ENCODE measurements at places on chromosomes 16 and 17.
A peak's percentile ranks its signal among the peaks of the same experiment; 100 is the strongest.

DNA sequence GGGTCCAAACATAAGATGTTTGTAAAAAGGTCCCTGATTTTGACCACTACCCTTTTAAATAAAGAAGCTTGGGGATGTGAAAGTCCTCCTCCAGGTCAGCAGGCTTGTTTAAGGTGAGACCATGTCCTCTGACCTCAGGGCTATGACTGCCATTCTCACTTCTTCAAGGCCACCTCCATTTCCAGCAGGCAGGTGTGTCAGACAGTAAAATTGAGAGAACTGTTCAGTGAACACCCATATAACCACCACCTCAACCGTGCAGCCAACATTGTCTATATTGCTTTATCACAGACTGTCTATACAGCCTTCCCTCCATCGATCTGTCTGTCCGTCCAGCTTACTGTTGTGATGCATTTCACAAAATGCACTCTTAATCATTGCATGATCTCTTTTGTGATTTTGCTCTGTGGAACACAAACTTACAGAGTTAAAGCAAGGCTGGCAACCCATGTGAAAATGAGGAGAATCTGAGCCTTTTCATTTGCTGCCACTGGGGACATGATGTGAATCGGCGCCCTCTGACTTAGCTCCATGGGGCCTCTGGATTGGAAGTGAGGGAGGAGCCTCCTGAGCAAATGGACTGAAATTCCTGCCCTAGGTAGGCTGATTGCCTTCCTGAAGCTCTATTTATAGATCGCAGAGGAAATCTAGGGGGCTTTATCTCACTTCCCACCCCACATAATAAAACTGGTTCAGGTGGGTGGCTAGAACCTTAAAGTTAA, 53.8 kb downstream of the ZNRF1 start:
- no peak for DNase-seq

DNA sequence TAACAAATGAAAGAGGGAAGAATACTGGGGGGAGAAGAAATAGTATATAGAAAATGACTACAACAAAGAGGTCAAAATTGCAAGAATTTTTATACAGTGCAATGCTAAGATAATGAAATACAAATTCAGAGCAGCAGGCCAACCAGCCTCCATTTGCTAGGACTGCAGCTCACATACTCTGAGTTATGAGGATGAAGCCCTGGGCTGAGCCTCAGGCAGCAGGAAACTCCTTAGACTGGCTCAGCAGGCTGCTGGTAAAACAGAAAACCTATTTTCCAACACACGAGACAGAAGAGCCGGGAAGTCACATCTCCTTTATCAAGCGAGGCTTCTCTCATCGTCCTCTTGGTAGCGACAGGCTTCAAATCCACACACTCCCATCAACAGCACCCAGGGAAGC, 296.5 kb downstream of the SLC39A11 start:
- no peak for DNase-seq

DNA sequence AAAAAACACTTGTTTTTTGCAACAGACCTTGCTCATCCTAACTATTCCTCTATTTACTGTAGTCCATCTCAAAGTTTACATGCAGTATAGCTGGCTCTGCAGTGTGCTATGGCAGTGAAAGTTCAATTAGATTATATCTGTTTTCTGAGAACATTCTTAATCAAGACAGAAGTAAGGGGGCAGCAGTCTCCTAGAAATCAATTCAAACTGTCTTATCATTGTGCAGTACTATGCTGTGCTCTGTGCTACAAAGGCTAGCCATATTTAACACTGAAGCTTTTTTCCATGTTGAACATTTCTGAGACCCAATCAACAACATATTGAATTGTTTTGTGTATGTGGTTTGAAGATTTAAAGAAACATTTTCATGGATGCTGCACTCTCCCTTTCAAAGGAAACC, 11.4 kb downstream of the NETO2 start:
- no peak for DNase-seq

- no peak for DNase-seq
Observed at GRCh38 chr17:28792877-28793661, 49.3 kb downstream of the TRAF4 start.

- no peak for DNase-seq
Observed at GRCh38 chr17:44919411-44919810, 4.1 kb upstream of the GFAP start.

DNA sequence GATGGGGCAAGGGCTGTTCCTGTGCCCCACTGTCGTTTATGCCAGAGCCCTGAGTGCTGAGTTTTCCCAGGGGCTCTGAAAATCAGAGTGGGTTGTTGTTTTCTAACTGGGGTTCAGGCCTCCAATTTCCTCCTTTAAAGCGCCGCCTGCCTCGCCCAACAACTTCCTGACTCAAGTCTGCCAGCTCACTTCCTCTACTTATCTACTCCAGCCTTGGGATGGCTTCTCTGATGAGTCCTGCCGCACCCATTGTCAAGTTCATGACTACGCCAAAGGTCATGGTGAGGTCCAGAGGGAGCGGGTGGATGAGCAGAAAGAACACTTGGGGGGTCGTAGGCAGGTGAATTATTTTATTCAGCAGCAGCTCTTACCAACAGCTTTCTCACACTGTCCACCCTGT, 104.7 kb downstream of the UTP18 start:
- no peak for DNase-seq

DNA sequence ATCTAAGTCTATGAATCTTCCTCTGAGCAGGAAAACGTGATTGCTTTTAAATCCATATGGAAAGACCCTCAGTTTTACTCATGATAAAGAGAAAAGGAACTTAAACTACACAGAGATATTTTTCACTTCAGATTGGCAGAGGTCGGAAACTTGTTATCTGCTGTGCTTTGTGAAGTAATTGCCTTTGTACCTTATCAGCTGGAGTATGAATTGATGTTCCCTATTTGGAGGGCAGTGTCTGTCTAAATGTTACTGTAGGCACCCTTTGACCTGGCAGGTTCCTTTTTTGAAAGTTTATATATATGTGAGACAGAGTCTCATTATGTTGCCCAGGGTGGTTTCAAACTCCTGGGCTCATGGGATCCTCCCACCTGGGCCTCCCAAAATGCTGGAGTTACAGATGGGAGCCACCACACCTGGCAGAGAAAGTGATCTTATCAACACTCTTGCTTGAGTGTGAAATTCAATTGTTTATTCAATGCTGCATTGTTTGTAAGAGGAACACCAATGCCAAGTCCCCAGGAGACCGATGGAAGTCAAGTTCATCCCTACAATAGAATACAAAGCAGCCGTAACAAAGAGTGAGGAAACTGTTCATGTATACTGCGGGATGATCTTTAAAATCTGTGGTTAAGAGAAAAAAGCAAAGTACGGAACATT, 52.3 kb downstream of the ABCC1 start:
- DNase-seq: no peak

- no peak for DNase-seq
Observed at GRCh38 chr16:84597528-84597896, 20.4 kb downstream of the COTL1 start.

- DNase-seq: no peak
Observed at GRCh38 chr17:16881239-16881924, 90.5 kb downstream of the TNFRSF13B start.

- DNase-seq: no peak
Observed at GRCh38 chr16:17940584-17941364, 395.8 kb downstream of the NPIPA8 start.

- no peak for DNase-seq
Observed at GRCh38 chr17:77478899-77479298, 338.1 kb downstream of the SEC14L1 start.

- DNase-seq: no peak
Observed at GRCh38 chr17:82943751-82944150, 103.9 kb upstream of the ZNF750 start.

GRCh38 chr17:75650874-75651273, 16.1 kb downstream of the RECQL5 start:
- no peak for DNase-seq

DNA sequence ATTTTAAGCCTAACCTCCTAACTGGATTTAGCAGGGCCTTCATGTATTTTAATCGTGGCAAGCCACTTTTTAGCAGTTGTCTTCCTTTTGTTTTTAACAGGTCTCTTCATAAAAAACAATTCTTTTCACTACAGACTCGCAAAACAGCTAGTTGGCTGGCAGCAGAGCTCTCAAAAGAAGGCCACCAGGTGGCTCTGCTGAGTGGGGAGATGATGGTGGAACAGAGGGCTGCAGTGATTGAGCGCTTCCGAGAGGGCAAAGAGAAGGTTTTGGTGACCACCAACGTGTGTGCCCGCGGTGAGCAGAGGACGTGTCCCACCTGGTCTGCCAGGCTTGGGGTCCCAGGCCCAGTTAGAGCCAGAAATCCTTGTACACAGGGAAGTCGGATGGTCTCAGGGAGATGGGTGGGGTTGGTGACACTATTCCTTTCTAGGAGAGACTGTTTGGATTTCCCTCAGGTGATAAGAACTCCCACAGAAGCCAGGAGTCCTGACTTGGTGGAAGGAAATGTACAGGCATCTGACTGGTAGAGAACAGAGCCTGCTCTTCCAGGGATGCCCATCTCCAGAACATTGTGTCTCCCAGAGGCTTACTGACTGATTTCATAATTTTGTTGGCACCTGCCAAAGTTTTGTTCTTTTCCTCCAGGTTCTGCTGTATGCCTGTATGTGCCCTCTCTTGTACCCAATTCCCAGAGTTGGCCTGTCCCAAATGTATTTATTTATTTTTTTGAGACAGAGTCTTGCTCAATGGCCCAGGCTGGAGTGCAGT, 14.9 kb upstream of the DDX19A start:
- peak; percentile 4 for DNase-seq

DNA sequence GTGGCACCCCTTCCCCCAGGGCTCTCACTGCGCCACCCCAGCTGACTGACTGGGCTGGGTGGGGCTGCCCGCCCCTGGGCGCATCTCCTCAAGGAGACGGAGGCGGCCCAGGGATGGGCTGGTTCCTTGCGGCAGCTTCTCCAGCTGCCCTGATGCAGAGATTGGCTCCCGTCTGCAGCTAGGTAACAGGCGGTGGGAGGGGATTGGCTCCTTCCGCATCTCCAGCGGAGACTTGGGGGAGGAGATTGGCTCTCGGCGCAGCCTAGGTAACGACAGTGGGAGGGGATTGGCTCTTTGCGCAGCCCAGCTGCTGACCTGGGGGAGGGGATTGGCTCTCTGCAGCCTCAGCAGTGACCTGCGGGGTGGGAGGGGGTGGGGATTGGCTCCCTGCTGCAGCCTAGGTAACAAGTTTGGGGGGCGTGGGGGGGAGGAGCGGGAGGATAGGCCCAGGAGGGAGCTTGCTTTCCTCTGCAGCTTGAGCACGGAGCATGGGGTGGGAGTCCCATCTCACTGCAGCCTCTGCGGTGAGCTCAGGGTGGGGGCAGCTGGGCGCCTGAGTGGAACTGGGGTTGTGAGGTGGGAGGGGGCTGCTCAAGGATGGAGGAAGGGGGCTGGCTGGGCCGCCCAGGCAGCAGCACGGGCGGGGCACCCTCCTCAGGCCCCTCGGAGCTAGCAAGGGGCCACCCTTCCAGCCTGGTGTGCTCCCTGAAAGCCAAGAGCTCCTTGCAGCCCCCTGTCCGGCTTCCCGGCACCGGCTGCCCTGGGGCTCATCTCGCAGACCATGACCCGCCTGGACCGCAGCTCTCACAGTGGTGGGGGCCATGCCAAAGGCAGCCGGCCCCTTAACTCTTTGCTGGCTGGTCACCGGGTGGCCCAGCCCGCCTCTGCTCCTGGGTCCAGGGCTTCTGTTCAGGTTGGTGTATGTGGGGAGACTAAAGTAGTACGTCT, 6.4 kb downstream of the NFE2L1 start:
- no peak for DNase-seq

DNA sequence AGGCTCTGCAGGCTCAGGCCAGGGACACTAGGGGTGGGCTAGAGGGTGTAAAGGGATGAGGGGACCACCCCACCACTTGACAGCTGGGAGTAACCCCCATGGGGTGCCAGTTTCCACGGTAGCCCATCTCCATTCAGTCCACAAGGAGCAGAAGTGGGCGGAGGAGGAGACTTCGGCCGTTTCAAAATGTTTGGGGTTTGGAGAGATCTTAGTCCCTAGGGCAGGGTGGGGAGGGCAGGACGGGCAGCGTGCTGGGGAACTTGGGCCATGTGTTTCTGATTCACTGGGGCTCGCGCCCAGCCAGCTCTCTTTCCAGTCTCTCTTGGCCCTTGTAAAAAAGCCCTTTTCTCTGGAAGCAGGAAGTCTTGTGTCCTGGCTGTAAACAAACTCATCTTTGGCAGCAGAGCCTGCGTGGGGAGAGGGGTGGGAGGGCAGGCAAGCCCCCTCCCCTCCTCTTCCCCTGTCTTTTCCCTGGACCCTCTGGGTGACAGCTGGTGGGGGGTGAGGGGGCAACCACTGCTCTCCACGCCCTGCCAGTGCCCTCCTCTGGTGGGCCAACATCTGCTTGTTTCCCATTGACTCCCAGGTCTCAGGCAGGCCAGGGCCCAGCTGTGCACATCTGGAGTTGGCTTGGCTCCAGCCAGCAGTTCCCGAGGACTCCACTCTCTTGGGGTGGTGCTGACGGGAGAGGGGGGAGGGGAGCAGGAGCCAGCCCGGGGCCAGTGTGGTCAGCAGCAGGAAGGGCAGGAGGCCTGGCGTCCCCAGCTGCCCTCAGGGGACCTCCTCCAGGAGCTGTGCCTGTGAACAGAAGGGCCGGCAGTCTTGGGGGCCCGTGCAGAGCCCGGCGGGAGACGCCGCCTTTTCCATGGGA, 8.1 kb downstream of the CYGB start:
- no peak for DNase-seq

GRCh38 chr16:66521951-66522771, 27.8 kb downstream of the TK2 start:
- DNase-seq: peak; percentile 79

Measured in stimulated activated CD4-positive, alpha-beta T cell treated with anti-CD3 and anti-CD28 coated beads, Interleukin-1b, Interleukin-23, amount 100 ng/mL, for 1 hour (primary cell).